Omental fat pad (tissue), 4 donors: ENCODE measurements at places on chromosomes 2 and 18.

- no peak for DNase-seq
Measured at GRCh38 chr2:196217116-196217515, 45.7 kb upstream of the STK17B start.

- no peak for DNase-seq
Measured at GRCh38 chr2:233849607-233850271, 4.6 kb downstream of the HJURP start.

DNA sequence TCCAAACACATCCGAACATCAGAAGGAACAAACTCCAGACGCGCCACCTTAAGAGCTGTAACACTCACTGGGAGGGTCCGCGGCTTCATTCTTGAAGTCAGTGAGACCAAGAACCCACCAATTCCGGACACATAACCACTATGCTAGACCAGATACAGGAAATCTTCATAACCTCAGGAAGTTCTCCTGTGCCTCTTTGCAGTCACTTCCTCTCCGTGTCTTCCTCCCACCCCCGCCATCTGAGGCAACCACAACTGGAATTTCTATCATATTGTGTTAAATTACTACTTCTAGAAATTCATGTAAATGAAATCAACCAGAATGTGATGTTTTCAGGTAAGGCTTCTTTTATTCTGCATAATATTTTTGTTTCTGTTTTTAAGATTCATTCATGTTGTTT, 631.0 kb upstream of the NXPH2 start:
- no peak for DNase-seq

GRCh38 chr2:142693171-142693950, 184.1 kb upstream of the KYNU start:
- DNase-seq = no peak

DNA sequence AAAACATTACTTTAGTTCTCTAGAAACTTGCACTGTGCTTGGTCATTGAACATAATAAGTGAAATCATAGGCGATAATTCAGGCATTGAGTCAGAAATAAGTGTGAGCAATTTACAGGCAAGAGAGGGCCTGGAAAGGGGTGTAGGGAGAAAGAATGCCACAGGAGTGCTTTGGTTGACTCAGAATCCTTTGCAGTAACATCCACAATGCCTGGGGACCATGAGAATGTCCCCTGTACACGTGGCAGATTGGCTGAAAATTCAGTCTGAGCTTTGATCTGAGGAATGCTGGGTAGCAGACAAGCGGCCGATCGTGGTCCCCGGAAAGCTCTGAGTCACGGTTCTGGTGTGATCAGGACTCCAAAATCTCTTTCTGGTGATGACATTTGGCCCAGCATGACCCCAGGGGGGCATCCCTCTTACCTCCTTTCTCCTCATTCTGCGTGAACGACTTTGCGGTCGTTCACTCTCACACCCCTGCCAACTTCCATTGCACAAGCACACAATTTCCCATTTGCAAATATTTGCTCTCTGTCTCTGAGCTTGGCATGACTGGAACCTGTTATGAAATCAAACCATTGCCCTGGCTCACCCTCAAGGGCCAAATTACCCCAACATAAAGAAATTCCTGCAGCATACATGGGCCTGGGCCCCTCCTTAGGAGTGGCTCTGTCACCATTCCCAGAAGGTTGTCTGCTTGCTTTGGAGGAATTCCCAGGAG, 305.0 kb upstream of the EPAS1 start:
- no peak for DNase-seq
